Caudate nucleus (tissue), 63 donors: ENCODE measurements at places on chromosomes 3 and 15.

- DNase-seq, result no peak
Measured at GRCh38 chr3:133386876-133387275, 13.0 kb upstream of the BFSP2 start.

DNA sequence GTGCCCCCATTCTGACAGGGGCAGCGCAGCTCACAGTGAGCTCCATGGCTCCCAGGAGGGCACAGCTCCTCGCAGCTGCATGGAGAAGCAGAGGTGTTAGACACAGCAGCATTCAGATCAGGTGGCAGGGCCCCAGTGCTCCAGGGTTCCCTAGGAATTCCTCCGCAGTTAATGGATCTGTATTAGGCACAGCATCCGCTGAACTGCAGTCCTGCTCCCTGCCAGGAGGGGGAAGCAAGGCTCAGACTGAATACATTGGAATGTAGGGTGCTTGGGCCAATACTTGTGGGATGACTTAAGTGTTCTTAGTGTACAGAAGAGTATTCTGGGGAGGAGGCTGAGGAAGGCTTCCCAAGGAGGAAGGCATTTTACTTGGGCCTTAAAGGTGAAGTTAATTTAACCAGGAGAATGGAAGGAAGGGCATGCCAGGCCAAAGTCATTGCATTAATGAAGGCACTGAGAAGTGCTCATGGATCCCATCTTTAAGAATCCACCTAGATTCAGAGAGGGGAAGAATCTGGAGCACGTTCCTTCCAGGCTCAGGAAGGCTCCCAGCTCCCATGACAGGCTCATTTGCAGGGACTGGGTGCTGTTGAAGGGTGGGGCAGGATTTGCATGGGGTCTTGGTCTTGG is 111.6 kb downstream of the RAB11A start:
- no peak for DNase-seq

GRCh38 chr15:68989541-68990230 is 24.8 kb upstream of the NOX5 start:
- no peak for DNase-seq

GRCh38 chr3:178971614-178972013 is 100.0 kb downstream of the ZMAT3 start:
- no peak for DNase-seq

GRCh38 chr3:5055357-5056110 is 66.6 kb upstream of the ARL8B start:
- no peak for DNase-seq

DNA sequence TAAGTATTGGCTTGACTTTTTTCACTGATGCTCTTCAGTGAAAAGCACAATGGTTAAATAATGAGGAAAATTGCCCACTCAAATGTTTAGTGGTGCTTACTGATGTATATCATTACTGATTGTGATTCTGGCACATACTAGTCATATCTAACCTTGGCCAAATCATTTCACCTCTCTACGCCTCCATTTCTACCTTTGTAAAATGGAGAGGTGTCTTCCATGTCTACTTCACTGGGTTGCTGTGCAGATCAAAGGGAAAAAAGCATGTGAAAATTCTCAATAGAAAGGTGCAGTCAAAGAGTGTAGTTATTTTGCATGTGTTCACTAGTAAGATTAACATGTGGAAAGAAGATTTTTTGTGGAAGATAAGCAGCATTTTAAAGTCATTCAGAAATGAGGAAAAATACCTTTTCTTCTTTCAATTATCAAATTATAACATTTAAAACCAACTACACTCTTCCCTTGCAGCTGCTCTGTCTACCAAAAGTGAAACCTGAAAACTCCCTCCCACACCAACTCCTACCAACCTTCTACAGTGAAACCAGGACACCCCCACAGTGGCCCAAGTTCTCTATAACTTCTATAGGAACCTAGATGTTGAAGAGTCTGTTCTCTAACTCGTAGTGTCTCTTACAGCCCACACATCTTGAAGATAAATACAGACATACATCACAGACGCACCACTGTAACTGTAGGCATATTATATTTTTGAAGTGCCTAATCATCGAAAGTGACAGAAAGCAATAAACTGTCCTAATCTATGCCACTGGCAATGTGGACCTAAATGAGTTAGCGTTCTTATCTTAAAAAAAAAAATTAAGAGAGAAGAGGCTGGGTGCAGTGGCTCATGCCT is 1.4 kb downstream of the CD200R1 start:
- DNase-seq, result no peak

DNA sequence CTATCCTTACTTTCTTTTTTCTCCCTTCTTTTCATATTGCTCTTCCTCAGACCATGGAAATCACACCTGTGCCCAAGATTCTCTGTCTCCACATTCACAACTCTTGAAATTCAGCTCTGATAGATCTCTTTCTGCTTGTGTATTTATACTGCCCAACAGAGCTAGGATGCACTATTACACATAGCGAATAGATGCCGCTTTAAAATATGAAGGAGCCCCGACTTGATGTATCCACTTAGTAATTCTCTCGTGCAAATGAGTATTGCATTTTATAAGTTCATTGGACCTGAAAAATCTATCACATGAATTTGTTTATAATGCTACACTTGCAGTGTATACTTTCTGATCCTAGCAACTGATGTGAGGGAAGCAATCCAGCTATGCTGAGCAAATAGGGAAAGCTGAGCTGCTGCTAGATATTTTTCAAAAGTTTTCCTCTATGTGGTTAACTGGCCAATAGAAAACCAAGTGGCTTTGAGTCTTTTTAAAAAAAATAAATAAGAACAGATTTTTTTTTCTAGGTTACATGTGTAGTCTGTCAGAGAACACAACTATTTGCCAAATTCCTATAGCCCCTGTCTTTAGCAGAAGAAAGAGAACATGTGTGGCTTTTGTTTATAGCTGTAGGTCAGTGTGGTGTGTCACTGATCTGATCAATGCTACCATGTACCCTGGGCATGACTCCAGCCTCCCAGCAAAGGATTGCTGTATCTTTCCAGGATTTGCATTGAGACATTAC is 64.3 kb upstream of the LEKR1 start:
- no peak for DNase-seq

DNA sequence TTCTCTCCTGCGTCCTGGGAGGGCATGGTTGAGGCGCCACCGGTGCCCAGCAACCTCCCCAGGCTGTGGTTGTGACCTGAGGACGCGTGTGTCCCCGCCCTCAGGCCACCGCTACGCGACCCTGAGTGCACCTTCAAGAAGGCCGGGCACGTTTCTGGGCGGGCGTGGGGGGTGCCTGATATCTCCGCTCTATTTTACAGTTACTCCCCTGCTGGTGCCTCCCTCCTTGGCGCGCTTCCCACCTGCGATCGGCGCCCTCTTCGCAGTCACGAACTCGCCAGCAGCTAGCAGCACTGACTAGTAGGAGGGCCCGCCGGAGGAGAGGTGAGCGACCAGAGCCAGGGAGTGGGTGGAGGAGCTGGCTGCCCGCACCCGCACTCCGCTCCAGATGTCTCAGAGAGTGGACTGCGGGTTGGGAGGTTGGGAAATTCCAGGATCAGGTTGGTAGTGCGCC is 43.2 kb upstream of the POLG start:
- DNase-seq, result no peak

DNA sequence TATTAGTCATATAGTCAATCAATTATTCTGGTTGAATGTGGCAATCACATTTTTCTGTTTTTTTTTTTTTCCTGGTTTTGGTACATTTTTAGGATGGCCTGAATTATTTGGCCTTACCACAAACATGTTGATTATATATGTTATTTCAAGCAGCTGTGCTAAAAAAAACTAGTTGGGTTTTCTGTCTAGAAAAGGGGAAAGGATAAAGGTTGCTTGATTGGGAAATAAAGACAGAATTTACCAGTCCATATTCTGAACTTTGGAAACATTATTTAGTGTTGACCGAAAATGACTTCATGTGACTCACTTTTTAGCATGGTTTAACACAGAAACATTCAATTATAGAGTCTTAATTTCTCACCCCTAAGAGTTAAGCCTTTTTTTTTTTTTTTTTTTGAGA is 8.1 kb downstream of the MORF4L1 start:
- DNase-seq, result no peak

GRCh38 chr15:39127925-39128617 is 452.8 kb upstream of the THBS1 start:
- no peak for DNase-seq

DNA sequence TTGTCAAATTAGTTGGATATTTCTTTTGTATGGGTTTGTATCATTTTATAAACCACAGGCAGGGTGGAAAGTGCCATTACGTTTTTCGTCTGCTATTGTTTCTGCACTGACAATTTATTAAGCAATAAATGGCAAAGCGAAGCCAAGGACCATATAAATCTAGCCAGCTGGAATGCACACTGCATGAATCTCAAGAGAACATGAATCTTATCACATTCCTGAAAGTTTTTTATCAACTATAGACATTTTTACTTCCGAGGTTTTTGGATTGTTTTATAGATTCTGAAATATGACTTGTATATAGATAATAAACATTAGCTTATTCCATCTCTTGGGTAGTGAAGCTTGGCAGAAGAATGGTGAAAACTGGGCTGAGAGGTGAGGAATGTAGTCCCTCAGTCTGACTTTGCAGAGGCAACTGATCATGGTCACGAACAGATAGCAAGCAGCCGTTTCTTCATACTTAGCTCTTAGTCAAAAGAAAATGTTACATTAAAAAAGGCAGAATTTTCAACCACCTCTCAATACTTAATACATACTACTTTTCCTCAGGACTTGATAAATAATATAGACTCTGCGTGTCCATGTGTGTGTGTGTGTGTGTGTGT is 102.7 kb downstream of the OSBPL10 start:
- no peak for DNase-seq

DNA sequence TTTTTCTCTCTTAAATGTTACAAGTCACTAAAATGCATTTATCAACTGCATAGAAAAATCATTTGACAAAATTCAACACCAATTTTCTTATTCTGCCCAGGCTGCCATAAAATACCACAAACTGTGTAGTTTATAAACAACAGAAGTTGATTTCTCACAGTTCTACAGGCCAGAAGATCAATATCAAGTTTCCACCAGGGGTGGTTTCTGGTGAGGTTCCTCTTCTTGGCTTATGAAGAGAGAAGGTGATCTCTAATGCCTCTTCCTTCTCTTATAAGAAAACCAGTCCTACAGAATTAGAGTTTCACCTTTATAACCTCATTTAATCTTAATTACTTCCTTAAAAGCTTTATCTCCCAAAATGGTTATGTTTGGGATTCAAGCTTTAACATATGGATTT is 10.9 kb upstream of the CD200R1L start:
- no peak for DNase-seq

DNA sequence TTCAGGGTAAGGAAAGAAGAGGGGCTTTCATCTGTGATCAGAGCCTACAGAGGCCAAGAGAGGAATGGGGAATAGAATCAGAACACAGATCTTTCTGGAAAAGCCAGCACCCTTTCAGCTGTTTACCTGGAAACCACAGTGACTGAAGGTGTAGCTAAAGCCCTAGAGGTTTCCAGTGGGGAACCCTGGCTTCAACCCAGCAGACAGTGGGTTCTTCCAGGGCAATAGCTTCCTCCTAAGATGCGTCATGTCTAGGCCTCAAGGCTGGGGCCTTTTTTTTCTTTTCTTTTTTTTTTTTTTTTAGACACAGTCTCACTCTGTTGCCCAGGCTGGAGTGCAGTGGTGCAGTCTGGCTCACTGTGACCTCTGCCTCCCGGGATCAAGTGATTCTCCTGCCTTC is 3.1 kb upstream of the CPNE9 start:
- DNase-seq, result no peak

DNA sequence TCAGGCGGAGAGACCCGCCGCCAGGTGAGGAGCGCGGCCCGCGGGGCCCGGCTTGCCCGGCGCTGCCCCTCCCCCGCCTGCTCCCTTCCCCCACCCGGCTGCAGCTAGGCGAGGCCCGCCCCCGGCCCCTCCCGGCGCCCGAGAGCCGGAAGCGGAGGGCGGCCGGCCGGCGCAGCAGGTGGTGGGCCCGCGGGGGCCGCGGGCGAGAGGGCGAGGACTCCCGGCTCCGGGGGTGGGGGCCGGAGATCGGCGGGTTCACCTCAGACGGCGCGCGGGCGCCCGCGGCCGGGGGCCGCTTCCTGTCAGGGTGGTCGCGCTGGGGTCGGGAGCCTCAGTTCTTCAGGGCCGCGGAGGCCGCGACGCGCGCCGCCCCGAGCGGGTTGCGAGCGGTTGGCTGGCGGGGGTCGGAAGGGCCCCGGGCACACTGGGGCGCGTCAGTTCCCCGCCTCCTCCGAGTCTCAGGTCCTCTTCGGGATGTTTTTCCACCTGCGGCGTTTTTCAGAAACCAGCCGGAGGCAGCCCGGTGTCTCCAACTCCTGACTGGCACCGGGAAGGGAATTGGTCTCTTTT is 395 bp downstream of the ZFAND6 start:
- DNase-seq, result no peak

DNA sequence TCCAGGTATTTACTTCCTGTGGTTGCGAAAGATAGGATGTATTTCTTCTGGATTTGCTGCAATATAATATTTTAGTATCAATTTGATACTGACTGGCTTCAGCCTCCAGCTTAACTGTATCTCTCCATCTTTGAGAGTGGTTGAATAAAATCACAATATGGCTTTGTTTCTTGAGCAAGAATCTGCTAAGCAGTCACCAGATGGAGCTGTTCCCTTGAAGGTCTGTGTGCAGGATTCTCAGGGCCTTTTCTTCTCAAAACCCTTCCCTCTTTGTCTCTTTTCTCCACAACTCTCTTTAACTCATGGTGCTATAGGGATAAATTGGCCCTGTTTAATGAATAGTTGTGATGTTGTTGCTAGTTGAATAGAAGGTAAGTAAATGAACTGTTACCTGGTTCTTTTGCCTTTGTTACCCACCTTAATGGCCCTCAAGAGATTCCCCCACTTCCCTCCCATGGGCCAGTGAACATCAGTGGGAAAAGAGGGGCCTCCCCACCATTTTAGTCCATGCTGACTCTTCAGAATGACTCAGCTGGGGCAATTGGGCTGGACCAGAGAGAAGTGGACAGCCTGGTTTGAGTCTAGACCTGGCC is 34.8 kb upstream of the RAB6B start:
- no peak for DNase-seq
